ENCODE measurements at places on chromosomes 6 and 20.

DNA sequence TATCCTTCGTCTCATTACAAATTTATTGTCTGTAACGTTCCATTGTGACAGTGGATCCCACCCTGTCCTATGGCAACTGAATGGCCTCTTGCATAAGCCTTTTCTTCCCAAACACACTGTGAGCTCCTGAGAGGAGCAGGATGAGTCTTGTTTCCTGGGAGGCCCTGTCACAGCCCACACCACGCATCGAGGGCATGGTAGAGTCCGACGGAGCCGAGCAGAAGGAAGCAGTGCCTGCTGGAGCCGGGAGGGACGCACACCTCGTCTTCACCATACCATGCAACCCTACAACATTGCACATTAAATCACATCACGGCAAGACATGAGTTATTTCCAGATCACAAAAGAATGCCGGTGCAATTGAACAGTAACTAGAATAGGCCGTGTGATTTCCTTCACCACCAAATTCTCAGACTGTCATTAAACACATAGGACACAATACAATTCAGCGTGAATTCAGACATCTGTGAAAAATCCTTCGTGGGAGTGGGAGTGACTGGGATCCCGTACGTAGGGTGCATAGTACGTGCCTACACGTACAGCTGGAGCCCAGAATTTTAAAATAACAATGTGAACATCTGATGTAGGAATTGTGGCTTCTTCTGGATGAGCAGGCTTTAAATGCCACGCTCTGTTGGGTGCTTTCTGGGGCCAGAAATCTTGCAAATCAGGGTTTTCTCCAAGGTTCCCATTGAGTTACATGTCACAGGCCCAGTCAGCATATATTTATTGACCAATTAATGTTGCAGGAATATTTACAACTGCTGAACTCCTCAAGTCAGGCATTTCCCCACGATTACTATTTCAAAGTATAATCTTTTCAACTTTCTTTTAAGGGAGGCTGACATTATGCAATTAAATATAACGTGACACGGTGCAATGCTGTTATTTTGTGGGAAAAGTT, 201.8 kb downstream of the TTLL2 start:
- no peak for DNase-seq

- no peak for DNase-seq
Measured at GRCh38 chr20:51900443-51900842, 98.1 kb upstream of the SALL4 start.

- no peak for DNase-seq
Measured at GRCh38 chr6:147695819-147696218, 187.3 kb downstream of the SAMD5 start.

- DNase-seq = no peak
Measured at GRCh38 chr6:152124429-152125074, 317.1 kb downstream of the ESR1 start.

- no peak for DNase-seq
Measured at GRCh38 chr20:61443443-61444126, 191.5 kb downstream of the CDH4 start.

- no peak for DNase-seq
Measured at GRCh38 chr6:145420599-145420998, 314.7 kb downstream of the EPM2A start.

DNA sequence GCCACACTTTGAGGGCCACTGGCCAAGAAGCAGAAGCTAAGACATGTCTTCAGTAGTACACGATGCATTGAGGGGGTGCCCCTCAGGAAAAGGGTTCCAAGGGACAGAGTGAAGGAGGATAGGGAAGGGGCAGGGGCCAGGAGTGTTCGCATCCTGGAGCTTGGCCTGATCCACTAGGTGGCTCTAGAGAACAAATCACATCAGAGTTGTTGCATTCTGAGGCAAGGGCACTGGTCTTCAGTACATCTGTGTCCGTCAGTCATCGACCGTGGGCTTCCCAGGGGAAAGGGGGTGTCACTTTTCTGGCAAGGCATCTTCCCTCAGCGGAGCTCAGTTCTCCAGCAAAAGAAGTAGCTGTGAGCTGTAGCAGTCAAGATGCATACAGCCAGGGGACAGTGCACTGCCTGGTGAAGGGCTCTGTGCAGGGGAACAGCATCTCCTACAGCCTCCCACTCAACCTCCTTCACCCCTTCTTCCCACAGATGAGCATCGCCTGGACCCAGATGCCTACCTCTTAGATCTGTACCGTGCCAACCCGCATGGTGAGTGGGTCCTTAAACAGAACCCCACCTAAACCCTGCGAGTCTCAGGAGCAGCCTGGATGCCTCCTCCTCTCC, 47.8 kb downstream of the ARHGAP40 start:
- no peak for DNase-seq

- DNase-seq = no peak
Measured at GRCh38 chr20:56439771-56440291, 27.8 kb downstream of the CASS4 start.

DNA sequence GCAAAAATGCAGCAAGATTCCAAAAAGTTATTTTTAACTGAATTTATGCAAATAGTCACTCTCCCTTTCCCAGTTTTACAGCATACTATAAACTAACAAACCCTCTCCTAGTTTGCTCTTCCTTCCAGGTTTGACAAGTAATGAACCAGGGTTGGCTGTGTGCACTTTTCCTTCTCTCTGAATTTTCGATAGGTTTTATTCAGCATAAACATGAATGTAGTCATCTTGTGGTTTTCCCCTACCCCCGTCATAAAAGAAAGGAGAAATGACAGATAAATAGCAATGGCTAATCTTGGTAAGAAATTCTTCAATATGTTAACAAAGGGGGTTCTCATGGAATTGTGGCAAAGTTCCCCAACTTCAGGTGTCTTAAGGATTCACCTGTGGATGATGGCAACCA, 26.3 kb downstream of the PRDM1 start:
- DNase-seq = no peak

DNA sequence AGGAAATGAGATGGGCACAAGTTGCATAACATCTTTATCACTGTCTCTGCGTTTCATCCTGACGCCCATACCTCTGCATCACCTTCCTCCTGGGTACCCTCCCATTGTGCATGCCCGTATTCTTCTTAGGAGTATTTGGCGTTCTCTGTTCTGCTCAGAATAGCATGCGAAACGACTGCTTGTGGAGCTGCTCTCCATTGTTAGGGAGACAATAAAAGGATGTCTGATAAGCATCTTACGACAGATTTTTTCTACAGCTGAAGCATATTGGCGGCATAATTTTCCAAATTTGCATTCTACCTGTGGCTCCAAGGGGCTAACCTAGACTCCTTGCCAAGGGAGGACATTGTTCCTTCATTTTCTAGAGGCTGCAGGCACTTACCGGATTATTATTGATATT, 118.6 kb downstream of the EDN1 start:
- no peak for DNase-seq

GRCh38 chr20:41158082-41158625, 20.8 kb downstream of the PLCG1 start:
- no peak for DNase-seq

GRCh38 chr20:25465243-25466135, 58.0 kb downstream of the GINS1 start:
- no peak for DNase-seq

DNA sequence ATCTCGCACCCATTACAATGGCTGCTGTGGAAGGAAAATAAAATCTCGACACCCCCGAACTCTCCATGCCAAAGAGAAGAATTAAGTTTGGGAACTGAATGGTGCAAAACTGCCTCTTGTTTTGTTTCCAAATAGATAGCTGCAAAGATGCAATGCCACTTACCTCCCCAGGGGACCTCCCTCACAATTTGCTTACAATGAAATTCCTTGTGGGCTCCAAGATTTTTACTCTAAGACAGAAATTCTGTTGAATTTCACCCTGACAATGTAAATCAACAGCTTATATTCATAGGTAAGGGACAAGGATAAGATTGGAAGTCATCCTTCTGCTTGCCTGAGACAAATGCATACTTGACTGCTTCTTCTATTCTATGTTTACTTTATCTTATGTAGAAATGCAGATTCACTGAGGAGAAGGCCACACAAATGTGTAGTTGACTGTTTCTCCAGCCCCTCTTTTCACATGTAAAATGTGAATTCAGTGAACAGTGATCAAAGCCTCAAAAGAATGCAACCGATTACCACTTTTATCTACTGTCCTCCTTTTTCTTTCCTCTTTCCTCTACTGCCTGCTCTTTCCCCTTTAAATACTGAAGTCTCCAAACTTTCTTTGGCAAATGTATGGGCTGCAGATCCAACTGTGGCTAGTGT, 36.6 kb downstream of the ADGRF4 start:
- DNase-seq = no peak

GRCh38 chr6:107811591-107812218, 12.4 kb downstream of the SCML4 start:
- DNase-seq = no peak

GRCh38 chr20:50611128-50611810, 80.1 kb downstream of the RIPOR3 start:
- no peak for DNase-seq

- no peak for DNase-seq
Measured at GRCh38 chr6:148700047-148700715, 46.6 kb upstream of the UST start.

GRCh38 chr20:1427457-1428054, 34.7 kb upstream of the FKBP1A start:
- no peak for DNase-seq

DNA sequence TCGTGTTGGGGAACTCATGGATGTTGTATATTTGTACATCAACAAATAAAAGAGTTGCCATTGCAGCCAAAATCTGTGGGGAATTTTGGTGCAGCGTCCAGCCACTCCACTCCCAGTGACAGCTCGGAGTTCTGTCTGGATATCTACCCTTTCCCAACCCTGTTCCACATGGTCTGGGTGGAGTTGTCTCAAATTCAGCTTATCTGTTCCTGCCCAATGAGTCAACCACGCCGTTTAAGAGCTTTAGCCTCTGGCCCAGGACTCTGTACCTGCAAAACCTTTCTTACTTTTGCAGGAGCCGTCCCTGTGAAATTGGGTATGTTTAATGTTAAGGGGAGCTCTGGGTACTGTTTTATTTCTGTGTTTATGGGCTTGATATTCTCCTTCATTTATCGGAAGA, 33.9 kb upstream of the OVOL2 start:
- DNase-seq = no peak

- no peak for DNase-seq
Measured at GRCh38 chr6:168314948-168315347, 4.6 kb downstream of the DACT2 start.

- DNase-seq = no peak
Measured at GRCh38 chr20:1861347-1861976, 33.7 kb upstream of the SIRPA start.

DNA sequence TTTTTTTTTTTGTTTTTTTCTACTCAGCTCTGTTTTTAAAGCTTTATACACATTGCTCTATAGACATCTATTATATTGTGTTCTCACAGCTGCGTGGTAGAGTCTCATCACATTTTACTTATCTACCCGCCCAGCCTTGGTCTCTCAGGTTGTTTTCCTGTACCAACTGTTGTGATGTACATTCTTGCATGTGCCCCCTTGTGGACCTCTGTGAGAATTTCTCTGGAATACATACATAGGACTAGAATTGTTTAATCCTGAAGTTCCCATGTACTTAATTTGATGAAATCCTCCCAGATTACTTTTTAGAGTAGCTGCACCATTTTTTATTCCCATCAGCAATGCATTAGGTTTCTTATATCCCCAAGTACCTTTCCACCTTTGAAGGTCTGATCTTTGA, 40.4 kb upstream of the TINAG start:
- DNase-seq = no peak

- DNase-seq = peak; percentile 7
Measured at GRCh38 chr20:973785-974194, 28.3 kb downstream of the RSPO4 start.

DNA sequence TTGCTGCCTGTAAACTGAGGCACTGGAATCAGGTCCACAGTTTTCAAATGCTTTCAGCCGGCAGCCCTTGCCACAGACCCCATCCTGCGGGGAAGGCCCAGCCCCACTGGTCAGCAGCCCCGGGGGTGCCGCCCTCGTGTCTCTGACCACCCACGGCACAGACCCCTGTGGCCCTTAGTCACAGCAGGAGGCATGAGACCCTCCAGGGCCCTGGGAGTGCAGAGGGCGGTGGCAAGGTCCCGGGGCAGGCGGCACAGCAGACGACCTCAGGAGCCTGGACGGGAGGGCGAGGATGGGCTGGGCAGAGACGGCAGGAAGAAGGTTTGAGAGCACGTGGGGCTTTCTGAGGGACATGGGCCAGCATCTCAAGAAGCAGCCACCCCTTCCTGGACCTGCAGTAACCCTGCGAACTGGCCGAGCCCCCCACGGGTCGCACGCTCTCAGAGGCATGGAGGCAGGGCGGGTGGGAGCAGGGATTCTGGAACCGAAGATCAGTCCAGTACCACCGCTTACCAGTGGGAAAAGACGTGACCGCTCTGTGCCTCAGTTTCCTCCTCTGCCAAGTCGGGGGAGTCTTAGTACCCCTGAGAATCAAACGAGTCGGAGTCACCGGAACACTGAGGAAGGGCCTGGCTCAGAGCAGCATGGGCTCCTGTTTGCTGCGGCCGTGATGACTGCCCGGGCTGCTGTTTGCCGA, 140.7 kb downstream of the TAF4 start:
- DNase-seq = no peak

- no peak for DNase-seq
Measured at GRCh38 chr6:56911847-56912246, 43.1 kb upstream of the BEND6 start.

GRCh38 chr6:159252955-159253508, 83.8 kb downstream of the FNDC1 start:
- DNase-seq = no peak

GRCh38 chr6:95288251-95288650, 289.1 kb upstream of the MANEA start:
- DNase-seq = no peak

GRCh38 chr6:168495133-168495532, 54.1 kb downstream of the SMOC2 start:
- DNase-seq = no peak

DNA sequence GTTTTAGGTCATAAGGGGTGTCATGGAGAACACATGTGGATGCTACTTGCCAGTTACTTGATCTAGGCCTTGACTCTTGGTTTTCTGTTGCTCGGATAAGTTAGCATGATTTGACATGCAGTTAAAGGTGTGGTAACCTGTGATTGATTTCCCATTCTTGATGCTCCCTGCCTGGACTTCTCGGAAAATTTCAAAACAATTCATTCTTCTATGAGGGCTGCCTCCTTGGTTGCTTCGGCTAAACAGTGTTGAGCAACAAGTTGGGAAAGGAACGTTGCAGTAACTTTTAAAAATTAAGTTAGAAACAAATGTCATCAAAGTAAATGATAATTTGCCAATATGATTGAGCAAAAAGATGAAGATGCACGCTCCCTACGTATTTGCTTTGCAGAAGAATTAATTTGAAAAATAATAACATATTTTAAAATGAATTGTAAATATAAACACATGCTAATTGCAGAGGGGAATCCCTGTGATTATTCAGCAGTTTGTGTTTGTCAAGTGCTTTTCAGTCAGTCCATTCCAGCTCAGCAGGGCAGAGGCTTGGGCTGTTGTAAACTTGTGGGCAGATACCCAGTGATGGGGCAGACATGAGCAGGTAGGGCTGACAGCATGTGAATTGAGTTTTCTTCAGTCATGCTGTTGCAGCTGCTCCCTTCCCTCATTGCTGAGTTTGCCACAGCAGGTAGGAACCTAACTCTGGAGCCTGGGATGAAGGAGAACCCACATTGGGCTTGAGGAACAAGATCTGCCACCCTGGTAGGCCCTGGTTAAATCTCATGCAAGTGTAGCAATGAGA, 110.2 kb downstream of the ESR1 start:
- no peak for DNase-seq
